NCI-H1436 treated with DMSO at 0.1 percent for 48 hours (cell line): ENCODE measurements at places on chromosomes 3 and 15.

- DNase-seq, result no peak
Measured at GRCh38 chr3:127690823-127691452, 18.2 kb downstream of the ABTB1 start.

GRCh38 chr15:60591496-60592370 is 112.8 kb upstream of the ICE2 start:
- no peak for DNase-seq

DNA sequence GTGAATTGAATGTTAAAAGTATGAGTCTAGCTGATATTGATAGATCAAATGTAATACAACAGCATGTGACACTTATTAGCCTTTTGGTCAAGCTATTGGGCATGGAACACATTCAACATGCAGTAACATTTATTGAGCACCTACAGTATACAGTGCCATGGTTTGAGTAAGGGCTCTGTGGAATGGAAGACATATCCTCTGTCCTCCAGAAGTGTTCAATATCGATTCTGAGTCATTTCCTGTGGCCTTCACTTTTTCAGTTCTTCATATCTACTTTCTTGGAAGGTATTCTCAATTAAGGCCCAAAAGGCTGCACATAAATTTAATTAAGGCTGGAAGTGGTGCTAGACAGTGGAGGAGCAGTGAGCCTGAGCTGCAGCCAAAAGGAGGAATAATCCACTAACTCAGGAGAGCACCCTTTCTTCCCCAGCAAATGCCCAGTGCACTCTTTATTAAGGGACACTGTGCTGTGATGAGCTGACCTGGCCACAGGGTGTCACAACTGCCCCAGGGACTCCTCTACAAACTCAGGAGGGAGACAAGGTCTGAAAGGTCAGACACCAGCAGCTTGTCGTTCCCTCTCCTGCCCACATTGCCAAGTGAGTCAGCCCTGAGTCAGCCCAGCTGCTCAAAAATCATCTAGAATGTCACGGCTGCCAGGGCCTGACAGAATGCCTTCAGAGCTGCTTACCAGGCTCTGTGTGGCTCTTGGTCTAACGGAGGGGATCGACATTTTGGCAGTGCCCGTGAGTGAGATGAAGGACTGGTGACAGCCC is 544.8 kb downstream of the AGBL1 start:
- DNase-seq, result no peak

DNA sequence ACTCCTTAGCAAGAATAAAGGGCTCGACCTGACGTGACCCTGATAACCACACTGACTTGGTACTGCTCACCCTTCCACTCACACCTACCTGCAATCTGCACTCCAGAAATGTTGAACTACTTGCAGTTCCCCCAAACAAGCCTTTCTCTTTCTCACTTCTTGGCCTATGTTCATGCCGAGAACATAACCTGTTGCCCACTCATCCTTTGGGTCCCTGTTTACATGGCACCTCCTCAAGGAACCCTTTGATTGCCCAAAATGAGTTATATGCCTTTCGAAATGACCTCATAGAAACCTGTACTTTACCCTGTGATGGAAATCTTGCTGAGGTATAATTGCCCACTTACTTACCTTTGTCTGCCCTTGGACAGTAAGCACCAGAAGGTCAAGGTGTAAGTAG is 96.2 kb downstream of the TMCO5A start:
- DNase-seq, result no peak

GRCh38 chr15:99552111-99552510 is 13.7 kb upstream of the MEF2A start:
- DNase-seq, result no peak

GRCh38 chr3:94482686-94483085 is 419.8 kb downstream of the NSUN3 start:
- DNase-seq, result no peak

DNA sequence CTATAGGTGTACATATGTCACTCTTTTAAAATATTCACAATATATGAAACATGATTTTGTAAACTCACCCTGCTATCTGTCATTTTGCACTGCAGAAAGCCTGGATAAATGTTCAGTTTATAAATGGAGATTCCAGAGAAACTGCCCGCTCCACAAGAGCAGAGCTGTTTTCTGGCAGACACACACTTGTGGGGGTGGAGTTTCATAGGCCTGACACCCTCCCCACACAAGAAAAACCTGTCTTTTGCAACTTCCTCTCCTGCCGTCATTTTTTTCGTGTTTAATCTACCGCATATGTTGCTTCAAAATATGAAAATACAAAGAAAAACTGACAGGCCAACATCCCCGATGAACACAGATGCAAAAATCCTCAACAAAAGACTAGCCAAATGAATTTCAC is 479.0 kb downstream of the GABRG3 start:
- DNase-seq, result no peak

DNA sequence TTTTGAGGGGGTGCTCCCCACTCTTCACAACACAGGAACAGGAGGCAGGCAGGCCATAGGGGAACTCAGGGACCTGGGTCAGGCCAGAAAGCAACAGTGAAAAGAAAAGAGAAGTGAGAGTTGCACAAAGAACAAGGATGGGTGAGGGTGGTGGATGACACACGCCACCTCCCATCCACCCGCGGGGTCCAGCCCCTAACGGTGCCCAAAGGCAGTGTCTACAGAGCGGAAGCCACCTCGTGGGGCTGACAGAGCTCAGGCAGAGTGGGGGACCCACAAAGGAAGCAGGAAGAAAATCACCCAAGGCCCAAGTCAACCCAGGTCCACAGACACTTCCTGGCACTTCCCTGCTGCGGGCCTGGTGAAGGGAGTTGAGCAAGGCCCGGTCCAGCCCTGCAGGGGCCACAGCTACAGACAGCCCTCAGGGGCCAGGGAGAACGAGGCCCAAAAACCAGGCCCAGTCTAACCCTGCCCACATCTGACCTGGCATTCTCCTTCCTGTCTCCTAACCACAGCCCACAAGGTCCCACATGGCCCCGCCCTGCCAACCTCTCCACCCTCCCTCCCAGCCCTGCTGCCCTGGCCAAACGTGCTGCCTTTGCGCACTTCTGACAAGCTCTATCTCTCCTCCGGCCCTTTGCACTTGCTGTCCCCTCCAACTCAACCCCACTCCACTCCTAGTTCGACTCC is 5.9 kb downstream of the NUP210 start:
- no peak for DNase-seq

DNA sequence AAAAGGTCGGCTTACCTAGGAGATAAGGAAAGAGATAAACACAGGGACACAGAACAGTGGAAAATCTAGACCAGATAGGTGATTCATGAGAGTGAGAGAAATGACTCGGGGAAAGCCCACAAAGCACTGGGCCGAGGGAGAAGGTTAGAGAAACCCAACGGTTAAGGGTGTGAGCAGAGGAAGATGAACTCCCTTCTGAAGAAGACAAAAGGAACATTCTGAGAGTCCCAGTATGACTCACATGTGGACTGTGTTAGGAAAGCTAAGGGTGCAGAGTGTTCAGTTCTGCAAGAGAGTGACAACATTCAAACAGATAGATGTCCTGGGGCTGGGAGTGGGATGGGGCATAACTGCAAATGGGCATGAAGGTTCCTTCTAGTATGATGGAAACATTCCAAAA is 83.0 kb downstream of the CNTN3 start:
- DNase-seq, result no peak

DNA sequence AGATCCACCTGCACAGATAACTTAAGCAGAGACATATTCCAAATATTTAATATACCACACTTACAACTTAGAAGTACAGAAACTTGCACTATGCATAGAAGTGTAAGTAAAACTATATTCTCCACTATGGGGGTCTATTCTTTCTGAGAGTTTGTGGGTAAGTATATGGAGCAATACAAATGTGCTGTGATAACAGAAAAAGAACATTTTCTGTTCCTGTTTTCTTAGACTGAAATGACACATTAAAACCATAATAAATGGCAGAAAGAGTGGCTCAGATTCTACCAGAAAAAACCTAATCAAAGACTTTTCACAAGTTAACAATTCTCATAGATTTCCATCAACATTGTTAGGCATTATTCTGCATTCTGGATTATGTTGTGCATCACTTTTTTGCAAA is 96.6 kb upstream of the WNT7A start:
- no peak for DNase-seq

GRCh38 chr3:47515864-47516319 is 2.4 kb upstream of the ELP6 start:
- DNase-seq, result no peak

GRCh38 chr15:50390554-50391264 is 33.5 kb upstream of the USP8 start:
- no peak for DNase-seq

GRCh38 chr3:138376663-138377062 is 28.3 kb downstream of the MRAS start:
- DNase-seq, result no peak

DNA sequence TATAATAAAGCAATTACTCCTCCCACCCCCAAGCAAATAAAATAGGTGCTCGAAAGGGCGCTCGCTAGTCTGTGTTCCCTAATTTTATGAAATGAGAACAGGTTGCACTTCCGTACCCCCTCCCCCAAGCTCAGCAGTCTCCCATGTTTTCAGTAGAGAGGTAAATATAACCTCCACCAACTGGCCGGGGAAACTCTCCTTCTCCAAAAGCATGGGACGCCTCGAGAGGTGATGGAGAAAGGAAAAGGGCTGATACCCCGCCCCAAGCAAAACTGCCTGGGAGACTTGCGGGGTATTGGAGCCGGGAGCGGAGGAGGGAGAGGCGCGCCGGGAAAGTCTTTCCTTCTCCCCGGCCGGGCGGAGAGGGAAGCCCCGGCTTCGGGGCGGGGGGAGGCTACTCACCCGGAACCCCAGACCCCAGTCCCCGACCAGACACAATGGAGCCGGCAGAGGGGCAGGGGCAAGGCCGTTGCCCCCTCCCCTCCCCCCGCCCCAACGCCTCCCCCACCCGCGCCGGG is 605 bp downstream of the DCUN1D1 start:
- DNase-seq, result no peak

- DNase-seq, result no peak
Measured at GRCh38 chr3:132553826-132554225, 43.2 kb upstream of the ACKR4 start.

- DNase-seq, result no peak
Measured at GRCh38 chr3:47421741-47422649, 41.2 kb downstream of the PTPN23 start.

DNA sequence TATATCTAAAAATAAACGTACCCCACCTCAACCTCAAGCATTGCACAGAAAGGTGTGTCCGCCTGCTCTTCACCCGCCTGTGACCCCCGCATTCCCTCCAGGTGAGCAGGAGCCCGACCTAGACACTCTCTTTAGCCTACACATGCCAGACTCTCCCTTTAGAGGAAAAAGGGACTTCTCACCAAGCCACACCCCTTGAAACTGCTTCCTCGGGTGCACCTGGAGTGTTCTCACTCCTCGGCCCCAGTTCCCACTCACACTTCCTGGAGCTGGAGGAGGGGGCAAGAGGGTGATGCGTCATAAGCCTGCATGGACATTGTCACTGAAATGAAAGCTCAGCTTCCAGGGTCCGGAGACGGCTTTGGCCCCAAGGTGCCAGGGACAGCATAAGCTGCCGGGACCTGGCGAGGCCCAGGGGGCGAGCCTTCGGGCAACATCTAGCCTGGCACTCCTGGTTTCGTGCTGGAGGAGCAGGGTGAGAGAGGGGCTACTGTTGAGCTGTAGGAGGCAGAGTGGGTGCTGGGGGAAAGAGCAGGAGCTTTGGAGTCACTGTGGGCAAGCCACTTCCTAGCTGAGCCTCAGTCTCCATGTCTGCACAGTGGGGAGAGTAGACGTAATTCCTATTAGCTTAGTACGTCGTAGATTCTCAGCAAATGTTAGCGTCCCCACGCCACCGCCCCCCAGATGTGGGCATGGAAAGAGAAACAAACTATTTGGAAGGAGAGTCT is 9.8 kb upstream of the MUC4 start:
- DNase-seq, result no peak

DNA sequence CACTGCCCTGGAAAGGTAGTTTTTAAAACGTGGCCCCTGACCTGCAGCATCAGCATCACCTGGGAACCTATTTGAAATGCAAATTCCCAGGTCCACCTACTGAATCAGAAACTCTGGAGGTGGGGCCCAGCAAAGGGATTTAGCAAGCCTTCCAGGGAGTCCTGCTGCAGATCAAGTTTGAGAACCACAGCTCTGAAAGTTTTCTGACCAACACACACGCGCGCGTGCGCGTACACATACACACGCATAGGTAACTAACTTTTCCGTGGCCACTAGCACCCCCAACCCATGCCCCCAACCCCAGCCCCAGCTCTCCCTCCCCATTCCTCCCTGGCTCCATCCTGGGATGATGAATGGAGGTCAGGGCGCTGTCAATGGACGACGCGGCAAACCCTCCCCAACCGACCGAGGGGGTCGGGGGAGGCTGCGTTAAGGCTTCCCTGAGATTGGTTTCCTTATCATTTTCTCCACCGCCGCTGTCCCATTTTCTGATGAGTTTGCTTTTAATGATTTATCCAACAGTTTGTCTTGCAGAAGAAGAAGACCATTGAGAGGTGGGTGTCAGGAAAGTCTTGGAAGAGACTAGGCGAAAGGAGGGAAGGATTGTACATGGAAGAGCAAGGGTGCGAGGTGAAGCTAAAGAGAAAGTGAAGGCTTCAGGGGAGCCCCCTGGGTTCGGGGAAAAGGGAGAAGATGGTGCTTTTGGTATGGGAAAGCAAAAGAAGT is 590 bp upstream of the BOC start:
- DNase-seq, result no peak

GRCh38 chr3:41462103-41462691 is 262.9 kb downstream of the CTNNB1 start:
- DNase-seq, result no peak

DNA sequence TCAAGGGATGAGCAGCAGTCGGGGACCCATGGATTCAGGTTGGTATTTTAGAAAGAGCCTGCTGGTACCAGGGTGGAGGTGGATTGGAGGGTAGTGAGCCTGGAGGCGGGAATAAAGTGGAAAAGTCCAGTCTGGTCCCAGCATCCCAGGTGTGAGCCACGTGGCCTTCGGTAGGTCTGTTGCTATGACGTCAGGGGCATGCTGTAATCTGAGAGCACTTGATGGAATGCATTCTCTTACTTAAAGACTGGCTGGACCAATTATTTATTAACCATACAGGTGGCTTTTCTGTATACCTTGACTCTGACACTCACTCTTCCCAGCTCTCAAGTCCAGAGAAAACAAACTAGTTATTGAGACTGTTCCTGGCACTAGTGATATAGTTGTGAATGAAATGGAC is 389.9 kb upstream of the RGMA start:
- DNase-seq, result no peak

DNA sequence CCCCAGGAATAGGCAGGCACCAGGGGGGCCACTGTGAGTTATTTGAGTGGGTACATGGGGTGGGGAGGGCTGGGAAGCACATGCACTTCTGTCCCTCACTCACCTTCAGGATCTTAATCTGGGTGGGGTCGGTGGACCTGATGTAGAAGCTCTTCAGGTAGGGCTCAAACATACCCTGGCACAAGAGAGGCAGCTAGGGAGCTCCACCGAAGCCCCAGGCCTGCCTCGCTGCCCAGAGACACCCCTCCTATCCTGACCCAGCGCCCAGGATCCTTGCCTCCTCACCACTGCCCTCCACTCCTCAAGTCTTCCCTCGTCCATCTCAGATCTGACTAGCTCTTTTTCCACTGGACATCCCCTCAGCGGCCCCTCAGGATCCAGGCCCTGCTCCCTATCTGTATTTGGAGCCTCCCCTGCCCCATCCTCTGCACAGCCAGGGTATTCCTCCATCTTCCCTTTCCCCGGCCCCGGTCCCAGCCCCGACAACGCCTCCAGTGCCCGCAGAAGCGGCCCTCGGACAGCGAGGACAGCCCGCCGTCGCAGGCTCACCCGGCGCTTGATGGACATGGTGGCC is 30.0 kb downstream of the AP3B2 start:
- DNase-seq, result no peak
